COR-L47 (cell line): ENCODE measurements at places on chromosomes 12 and 14.

GRCh38 chr14:60721326-60722106 lies 2.6 kb downstream of the SIX4 start:
- DNase-seq, result peak; percentile 34

- DNase-seq, result peak; percentile 30
These were observed 111.9 kb downstream of the LRRK2 start for GRCh38 chr12:40336573-40337199.

DNA sequence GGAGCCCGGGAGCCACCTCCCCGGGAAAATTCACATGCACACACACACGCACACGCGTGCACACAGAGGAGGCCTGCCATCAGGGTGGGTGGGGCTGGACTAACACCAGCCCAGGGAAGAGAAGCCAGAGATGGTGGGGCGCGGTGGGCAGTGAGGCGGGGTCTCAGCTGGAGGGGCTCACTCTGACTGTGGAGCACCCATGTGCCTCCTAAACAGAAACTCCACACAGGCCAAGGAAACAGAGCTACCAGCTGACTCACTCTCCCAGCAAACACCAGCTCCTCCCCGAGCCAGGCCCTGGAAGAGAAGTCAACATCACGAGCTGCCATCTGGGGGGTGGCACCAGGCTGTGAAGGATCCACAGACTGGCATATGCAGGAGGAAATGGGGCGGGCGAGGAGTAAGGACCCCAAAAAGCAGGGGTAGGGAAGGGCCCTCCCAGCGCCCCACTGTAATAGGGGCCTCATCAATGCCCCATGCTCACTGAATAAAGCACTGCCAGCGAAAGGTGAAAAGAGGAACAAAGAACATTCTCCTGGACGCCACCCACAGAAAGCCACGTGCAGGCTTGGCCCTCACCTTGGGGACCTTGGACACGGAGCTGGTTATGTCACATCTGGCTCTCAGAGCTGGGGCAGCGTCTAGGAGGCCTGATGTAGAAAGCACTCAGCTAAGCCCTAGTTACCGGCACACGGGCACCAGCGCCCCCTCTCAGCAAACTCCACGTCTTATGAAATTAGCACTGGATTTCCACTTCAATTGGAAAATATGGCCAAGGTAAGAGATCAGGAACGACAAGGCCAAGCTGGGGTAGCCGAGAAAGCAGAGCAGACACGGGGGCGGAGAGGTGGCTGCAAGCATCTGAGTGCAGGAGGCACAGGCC lies 8.4 kb upstream of the INF2 start:
- no peak for DNase-seq

GRCh38 chr14:32254952-32255679 lies 52.0 kb upstream of the RNU6-8 start:
- DNase-seq, result peak; percentile 51

DNA sequence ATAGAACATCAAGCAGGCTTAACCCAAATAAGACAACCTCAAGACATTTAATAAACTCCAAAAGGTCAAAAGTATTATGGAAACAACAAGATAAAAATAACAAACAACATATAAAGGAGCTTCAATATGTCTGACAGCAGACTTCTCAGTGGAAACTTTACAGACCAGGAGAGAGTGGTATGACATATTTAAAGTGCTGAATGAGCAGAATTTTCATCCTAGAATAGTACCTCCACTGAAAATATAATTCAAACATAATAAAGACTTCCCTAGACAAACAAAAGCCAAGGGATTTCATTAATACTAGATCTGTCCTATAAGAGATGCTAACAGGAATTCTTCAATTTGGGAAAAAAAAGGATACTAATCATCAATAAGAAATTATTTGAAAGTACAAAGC lies 1005.0 kb downstream of the TMTC2 start:
- DNase-seq, result no peak

DNA sequence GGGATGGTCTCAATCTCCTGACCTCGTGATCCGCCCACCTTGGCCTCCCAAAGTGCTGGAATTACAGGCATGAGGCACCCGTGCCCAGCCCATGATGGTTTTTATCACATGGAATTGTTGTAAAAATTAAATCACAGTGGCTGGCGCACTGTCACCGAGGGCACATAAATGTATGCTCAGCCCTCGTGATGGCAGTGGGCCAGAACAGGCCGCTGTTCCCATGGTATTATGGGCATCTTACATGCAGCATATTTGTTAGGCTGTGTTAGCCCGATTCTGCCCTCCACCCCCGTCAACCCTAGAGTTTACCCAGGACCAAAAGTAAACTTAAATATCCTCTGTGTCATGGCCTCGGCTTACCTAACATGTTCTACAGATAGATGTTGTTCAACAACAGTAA lies 48.6 kb downstream of the GPR68 start:
- no peak for DNase-seq

- DNase-seq, result no peak
These were observed 67.8 kb upstream of the CAPRIN2 start for GRCh38 chr12:30822385-30823155.

DNA sequence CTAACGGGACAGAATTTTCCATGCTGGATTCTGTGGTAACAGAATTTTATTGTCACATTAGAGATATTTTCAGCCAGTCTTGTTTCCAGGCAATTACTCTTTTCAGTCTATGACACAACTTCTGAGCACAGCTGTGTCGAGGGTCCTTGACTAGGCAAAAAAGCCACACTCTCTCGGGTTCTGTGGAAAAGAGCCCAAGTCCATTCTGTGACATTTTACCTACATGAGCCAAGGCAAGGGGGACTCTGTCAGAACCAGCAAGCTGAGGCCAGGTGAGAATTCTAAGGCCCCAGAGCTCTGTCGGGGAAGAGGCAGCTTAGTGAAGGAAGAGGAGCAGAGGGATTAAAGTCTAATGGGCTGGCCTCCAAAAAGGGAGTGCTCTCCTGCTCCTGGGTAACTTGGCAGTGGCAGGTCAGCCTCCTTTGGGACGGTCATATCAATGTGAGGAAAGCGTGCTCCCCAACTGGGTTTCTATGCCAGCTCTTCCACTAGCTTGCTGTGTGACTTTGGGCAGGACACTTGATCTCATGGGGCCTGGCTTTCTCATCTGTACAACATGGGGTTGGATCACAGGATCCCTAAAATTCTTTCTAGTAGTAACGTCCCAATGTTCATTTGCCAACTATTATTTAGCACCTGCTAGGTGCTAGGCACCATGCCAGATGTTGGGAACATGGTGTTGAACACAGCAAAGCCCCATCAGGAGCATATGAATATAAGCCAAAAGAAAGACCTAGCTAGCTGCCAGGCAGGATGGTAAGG lies 16.0 kb upstream of the RIC8B start:
- no peak for DNase-seq

DNA sequence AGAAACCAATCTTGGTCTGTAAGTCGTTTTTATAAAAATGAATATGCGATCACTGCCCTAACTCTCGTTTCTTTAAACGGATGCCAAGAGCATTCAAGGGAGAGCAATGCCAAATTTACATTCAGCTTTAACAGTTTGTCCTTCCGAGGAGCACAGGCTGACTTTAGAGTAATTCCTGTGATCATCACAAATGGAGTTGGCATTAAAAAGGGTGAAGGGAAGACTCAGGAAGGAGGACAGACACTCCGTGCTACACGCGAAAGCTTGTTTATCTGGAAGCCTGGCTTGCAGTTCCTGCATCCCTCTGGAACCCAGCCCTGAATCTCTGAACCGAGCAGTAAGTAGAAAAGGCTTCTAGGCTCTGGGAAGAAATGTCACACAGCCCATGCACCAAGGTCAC lies 78.4 kb downstream of the PAPOLA start:
- DNase-seq, result no peak

DNA sequence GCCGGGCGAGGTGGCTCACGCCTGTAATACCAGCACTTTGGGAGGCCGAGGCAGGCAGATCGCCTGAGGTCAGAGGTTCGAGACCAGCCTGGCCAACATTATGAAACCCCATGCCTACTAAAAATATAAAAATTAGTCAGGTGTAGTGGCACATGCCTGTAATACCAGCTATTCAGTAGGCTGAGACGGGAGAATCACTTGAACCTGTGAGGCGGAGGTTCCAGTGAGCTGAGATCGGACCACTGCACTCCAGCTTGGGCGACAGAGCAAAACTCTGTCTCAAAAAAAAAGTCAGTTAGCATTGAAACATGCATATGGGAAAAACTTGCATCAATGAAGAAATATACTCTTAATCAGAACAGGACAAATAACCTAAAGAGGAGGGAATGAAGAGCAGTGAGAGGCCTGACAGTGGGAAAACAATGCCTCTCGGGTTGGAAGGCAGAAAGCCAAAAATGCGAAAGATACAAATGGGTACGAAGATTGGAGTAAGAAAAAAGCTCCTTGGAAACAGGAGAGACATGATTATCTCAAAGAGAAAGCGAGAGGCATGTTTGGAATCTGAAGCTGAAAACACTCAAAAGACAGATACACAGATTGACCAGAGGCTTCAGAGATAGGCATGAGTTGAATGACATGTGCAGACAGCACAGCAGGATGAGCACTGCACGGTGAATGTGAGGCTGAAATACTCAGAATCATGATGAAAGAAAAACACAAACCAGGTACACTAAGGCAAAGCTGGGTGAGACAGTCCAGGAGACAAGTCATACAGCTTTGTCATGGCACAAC lies 30.6 kb downstream of the RESF1 start:
- DNase-seq, result no peak

DNA sequence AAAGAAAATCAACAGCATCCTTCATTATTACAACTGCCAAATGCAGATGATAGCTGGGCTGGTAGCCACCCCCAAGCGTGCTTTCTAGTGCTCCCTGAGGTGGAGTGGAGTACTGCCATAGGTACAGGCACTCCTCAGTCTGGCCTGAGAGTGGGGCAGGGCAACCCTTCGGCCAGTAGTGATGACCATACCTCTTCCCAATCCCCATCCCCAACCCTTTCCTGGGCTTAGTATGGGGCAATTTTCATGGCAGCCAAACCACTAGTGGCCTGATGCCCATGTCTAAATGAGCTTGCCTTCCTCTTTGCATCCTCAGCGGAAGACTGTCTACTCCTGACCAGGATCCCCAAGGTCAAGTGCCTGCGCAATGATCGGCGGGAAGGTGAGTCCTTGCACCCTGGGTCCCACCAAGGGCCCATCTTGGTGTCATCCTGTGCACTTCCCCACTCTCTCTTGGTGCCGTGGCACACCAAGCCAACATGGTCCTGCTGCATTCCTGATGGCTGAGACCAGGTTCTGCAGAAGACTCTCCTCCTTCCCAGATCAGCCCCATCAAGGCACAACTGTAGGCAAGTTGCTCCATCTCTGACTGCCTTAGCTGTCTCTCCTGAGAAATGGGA lies 65.8 kb downstream of the GALNT16 start:
- DNase-seq, result no peak

GRCh38 chr12:24911271-24911791 lies 37.6 kb downstream of the BCAT1 start:
- no peak for DNase-seq

DNA sequence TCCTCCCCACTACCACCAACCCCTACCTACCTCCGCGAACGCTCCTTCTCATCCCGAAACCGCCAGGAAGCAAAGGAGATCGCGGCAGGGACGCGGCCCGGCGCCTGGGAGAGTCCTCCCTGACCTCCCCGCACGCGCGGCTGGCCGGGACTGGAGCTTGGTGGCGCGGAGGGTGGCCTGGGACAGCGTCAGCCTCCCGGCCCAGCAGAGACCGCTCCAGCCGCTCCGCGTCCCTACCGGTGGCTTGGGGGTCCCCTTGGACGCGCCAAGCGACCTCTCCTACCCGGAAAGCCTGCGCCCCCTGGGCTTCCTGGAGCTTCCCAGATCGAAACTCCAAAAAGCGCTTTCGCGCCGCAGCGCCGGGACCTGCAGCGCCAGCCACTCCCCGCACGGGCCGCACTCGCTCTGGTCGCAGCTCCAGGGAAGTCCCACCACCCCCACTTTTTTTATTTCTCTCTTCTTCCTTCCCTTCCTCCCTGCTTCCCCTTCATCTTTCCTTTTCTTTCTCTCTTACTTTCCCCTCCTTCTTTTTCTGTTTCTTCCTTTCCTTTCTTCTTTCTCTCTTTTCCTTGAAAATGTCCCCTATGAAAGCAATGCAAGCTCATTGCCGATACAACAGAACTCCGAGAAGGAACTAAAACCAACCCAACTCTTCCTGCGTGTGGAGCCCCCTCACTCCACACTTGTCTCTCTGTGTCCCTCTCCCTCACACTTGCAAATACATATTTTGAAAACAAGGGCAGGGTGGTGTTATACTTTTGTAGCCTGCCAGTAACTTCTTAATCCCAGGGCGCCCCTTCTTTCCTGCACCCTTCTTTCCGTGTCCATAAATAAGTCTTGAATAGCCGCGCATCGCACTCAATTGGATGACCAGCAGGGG lies 3.8 kb downstream of the DIO3 start:
- no peak for DNase-seq

DNA sequence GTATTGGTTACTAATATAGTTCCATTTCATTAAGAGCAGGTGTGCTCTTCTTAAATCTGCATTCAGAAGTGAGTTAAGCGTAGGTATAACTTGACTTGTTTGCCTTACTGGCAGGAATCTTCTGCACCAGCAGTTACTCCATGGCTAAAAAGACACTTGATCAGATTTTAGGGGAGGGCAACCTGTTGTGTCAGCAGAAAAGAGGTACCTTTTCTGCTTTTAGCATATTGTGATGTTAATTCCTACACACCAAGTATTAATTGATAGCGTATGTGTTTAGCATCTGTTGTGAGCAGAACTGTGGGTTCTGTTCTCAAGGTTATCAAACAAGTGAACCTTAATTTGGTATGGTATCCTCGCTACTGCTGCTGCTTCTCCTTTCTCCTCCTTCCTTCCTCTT lies 38.3 kb downstream of the TTLL5 start:
- no peak for DNase-seq

GRCh38 chr12:102971227-102971626 lies 13.8 kb downstream of the ASCL1 start:
- no peak for DNase-seq

DNA sequence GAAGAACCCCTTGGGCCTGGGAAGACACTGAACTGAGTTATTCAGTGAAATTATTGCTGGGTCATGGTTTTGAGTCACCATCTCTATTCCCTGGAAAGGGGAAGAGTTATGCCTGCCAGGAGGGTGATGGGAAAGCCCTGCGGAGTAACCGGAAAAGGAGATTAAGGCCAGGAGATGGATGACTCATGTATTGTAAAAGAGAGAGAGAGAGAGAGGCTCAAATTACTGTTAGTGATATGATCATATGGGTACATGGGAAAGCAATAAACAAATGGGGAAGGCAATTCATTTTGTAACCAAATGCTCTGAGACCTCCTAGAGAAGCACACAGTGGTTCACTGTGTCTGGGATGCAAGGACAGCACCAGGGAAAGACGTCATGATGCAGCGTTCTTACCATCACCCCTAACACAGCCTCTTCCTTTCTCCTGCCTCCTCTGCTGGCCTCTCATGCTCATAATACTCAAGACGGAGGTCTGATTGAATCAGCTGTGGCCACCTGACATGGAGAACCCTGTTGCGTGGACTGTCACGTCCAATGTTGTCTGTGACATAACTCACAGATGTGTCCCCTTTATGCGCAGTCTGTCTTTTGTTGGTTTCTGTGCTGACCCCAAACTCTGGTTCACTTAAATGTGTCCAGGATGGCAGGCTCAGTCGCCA lies 243.7 kb downstream of the TMEM132D start:
- no peak for DNase-seq

DNA sequence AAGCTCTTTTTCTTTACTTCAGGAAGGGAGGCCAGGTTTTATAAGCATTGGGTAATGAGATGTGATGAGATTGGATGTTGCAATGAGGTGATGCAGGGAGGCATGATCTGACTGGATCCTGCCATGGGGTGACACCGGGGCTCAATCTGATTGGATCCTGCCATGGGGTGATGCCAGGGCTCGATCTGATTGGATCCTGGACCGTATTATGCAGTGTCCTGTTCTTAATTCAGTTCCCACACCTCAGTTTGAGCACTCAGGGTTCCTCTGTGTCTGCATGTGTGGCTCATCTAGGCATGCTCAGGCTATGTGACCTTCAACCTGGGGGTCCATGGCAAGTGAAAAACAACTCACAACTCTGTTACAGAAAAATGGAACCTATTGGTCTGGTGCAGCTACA lies 166.4 kb downstream of the SLC15A4 start:
- DNase-seq, result no peak
